NCI-H460 (cell line): ENCODE measurements at places on chromosomes 2 and 18. TPM values are rescaled to one million over a fixed set of nuclear protein-coding genes. Genes with fewer than 3 reads are reported as not detected.

ST8SIA3 gene
- total RNA-seq: not detected in 2 replicates

FAM237A gene
- not detected in 2 replicates for total RNA-seq

GRCh38 chr18:60895181-60895580 is 438.0 kb upstream of the CDH20 start:
- DNase-seq: no peak

- DNase-seq: no peak
These were observed 29.0 kb upstream of the ATL2 start for GRCh38 chr2:38405917-38406596.

- no peak for DNase-seq
These were observed 184.3 kb downstream of the GULP1 start for GRCh38 chr2:188475945-188476344.

DNA sequence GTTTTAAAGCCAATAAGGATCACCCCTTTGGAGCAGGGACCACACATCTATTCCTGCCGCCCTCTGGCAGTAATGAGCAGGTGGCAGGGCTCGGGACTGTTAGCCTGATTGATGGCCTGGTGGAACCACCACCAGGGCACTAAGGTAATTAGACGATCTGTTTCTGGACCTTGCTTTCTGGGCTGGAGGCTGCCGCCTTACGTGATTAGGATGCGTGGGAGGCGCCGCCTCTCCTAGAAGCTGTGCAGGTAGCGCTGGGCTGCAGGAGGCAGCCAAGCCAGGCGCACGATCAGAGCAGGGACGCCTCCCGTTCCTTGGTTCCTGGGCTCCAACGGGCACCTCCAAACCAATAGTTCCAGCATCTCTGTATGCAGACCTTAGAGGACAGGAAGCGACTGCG is 242.6 kb upstream of the RAB12 start:
- DNase-seq: no peak

DNA sequence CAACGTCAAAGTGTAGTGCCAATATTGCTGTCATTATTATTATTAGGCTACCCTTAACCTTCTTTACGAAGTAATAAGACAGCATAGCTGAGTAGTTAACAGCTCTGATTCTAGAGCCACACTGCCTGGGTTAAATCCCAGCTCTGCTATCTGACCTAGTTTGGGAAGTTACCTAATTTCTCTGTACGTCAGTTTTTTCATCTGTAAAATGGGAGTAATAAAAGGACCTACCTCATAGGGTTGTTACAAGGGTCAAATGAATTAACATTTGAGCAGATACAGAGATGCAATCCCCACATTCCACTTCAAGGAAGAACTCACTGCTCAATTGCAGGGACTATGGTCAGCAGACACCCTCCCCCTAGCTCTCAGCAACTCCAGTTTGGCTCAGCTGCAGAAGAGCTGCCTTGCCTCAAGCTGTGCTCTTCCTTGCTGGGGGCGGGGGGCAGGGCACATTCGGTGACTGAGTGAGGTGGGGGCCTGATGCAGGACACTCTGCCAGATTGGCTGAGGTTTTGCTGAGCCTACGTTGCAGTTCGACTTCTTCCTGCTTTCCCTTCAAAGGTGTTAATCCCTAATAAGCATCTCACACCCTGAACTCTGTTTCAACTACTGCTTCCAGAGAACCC is 11.0 kb upstream of the LGALSL start:
- DNase-seq: no peak

GRCh38 chr2:220002251-220002650 is 374.8 kb downstream of the SLC4A3 start:
- DNase-seq: no peak

- no peak for DNase-seq
These were observed 533.7 kb downstream of the TDRD15 start for GRCh38 chr2:21657445-21657844.

RSAD2 gene
- 0.02 TPM in 1 of 2 replicates, not detected in the other for total RNA-seq

FOXI3 gene
- not detected in 2 replicates for total RNA-seq

EMILIN2 gene
- total RNA-seq: 0.12 and 0.17 TPM in 2 replicates

LIMS3 gene
- 1.8 and 4.6 TPM in 2 replicates for total RNA-seq

TMEM17 gene
- total RNA-seq: 3.0 and 5.4 TPM in 2 replicates

DNA sequence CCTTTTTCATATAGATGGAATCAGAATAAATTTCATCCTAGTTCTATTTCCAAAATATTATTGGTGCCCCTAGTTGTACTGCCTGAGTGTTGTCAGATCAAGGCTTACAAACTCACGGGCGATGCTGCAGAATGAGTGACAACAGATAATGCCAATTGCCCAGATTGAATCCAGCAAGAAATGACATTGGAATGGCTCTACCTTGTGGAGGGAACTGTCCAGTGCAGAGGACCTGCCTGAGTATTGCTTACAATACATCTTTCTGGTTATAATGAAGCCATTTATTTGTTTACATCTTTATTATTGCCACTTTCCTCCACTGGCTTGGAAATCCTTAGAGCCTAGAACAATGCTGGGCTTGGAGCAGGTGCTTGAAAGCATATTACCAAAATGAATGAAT is 7.8 kb upstream of the IL1R2 start:
- DNase-seq: no peak
